Progenitor cell of endocrine pancreas (in vitro differentiated cells): ENCODE measurements at places on chromosomes 11 and 22.

DNA sequence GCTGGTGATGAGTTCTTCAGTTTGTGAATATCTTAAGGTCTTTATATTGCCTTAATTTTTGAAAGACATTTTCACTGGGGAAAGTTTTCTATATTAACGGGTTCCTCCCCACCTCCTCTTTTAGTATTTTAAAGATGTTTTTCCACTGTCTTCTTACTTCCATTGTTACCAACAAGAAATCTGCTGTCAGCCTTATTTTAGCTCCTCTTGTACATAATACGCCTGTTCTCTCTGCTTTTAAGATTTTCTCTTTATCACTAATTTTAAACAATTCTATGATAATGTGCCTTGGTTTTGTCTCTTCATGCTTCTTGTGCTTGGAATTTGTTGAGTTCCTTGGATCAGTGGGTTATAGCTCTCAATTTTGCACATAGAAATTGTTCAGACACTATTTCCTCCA lies 280.4 kb downstream of the DCDC1 start:
- no peak for DNase-seq

GRCh38 chr11:36412781-36413383 lies 97.2 kb downstream of the TRAF6 start:
- DNase-seq = no peak

GRCh38 chr11:125918140-125918840 lies 14.0 kb downstream of the DDX25 start:
- no peak for DNase-seq

- DNase-seq = no peak
These were observed 207.5 kb downstream of the ETS1 start for GRCh38 chr11:128379587-128380580.
